ENCODE measurements at places on chromosomes 7 and 10.

GRCh38 chr7:139561-140243, 52.7 kb upstream of the FAM20C start:
- no peak for DNase-seq

GRCh38 chr7:44784364-44784763, 12.1 kb upstream of the PPIA start:
- no peak for DNase-seq

GRCh38 chr10:71772832-71773220, 494 bp downstream of the VSIR start:
- DNase-seq, result no peak

DNA sequence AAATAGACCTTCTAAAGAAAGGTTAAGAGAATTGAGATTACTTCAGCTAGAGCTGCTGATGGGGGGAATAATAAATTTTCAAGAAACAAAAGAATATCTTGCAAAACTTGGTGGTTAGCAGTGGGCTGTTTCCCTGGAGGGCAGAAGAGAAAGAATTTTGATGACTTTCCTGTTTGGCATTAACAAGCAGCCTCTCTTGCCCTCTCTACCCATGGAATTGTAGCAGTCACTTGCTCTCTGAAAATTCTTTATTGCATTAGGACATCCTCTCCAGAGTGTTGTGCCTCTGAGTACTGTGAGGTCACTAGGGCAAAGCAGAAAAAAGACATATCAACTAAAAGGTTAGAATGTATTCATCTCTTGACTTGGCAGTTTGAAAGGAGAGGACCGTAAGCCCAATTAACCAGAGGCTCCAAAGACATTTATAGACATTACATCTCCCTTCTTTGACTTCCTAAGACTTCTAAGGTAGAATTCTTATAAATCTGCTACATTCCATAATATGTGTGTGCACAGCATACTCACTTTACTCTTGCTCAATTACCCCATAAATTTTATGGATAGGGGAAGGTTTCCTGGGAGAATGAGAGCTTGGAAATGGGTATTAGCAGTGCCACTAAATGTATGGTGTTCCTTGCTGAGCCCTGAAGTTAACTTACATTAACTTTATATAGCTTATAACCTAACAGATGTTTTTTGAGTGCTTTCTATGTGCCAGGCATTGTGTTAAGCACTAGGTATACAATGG, 215.3 kb downstream of the KIF20B start:
- DNase-seq, result no peak

Measured in NCI-H1436 treated with DMSO at 0.1 percent for 48 hours (cell line).